ENCODE measurements at places on chromosomes 12 and 14.

DNA sequence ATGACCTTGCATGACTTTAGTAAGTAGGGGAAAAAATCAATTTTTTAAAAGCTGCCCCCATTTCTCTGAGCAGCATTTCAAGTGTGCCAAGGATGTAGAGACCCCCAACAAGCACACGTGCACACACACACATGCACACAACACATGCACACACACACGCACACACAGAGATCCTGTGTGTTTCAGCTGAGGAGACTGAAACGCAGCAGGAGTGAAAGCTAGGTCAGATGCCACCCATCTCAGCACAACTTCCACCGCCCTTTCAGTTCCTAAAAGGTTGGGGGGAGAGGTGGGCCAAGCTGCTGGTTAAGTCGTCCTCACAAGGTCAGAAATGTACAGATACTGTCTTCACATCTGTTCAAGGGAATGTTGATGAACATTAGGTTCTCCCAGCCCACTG lies 13.9 kb downstream of the MYL2 start:
- DNase-seq: no peak

DNA sequence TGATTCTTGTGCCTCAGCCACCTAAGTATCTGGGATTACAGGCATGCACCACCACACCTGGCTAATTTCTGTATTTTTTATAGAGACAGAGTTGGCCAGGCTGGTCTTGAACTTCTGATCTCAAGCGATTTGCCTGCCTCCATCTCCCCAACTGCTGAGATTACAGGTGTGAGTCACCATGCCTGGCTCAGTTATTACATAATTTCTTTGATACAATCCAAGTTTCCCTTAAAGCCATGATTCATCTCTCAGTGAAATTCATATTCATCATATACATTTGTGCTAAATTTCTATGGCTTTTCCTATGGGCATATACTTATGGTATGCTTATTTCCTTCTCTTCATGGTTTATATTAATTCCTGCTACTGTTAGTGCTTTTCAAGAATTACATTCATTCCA lies 29.1 kb upstream of the PZP start:
- DNase-seq: no peak

GRCh38 chr14:50955373-50956043 lies 11.2 kb upstream of the PYGL start:
- no peak for DNase-seq

- DNase-seq: no peak
Observed at GRCh38 chr12:29882846-29883245, 99.1 kb upstream of the TMTC1 start.

DNA sequence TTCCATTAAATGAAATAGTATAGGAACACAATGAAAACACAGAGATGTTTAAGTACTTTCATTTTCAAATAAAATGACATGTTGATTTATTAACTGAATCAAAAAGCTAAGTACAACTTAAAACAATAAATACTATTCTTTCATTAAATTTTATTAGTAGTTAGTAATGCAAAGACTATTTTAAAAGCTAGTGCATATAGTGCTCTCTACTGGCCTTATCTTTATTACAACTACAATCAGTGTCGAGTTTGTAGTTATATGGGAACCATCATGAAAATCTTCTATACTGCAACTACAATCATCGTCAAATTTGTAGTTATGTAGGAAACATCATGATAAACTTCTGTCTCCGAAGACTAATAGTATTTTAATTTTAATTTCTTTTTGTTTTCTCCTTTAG lies 8.9 kb upstream of the LIN7A start:
- no peak for DNase-seq

DNA sequence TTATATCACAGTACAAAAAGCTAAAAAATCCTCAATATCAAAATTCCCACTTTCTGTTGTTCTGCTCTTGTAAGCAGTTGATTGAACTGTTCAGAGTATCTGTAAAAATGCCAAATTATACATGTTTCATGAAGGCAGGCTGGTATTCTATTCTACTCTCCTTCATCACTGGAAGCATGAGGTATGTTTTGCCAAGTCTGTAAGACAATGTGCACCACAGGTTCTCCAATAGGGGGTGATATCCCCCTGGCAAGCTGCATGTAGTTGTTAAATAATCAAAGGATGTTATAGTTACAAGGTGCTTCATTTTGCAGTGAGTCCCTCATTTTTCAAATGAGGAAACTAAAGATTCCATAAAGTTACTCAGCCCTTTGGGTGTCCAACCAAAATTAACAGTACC lies 15.1 kb upstream of the NEK9 start:
- no peak for DNase-seq

DNA sequence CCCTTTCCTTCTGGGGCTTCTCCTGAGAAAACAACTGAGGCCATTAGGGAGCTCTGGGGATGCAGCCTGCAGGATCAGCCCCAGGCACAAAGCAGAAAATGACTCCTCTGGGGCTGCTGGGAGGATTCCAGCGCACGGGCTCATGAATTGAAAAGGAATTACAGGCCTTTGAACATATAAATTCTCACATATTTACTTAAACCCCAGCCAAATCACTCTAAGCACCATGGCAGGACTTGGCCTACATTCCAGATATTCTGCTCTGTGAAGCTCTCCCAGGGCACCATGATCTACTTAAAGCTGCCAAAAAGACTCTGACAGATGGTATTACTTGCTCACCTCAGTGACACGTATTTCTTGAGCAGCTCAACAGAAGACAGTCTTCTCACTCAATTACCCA lies 87.2 kb downstream of the ZFC3H1 start:
- no peak for DNase-seq

DNA sequence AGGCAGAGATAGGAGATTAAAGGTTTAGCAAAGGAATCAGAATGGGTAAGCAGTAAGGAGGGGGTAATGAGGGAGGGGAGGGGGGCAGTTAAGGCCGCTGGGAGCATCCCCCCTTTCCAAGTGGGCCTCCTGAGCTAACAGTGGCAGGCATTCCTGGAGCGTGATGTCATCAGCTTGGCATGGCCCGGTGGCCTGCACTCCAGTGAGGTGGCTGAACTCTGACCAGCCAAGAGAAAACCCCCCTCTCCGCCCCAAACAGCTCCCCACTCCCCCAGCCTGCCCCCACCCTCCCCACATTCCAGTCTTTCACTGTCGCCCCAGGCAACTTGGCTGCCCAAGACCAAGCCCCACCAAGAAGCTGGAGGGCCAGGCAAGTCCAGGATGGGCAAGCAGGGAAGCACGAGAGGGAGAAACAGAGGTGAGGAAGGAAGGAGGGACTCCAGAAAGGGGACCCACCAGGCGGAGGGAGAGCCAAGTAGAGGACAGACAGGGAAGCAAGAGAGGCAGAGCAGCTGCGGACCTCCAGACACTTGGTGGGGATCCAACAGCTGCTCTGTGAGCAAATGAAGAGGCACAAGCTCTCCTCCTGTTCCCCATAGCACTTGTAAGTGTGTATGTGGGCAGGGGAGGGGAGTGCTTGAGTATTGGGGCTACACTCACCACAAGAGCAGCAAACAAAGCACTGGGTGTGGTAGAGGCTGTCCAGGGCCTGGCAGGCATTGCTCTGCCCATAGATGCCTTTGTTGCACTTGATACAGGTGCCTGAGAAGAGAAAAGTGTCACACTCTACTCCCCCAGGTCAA lies 4.5 kb downstream of the AJUBA start:
- DNase-seq: peak; percentile 75

DNA sequence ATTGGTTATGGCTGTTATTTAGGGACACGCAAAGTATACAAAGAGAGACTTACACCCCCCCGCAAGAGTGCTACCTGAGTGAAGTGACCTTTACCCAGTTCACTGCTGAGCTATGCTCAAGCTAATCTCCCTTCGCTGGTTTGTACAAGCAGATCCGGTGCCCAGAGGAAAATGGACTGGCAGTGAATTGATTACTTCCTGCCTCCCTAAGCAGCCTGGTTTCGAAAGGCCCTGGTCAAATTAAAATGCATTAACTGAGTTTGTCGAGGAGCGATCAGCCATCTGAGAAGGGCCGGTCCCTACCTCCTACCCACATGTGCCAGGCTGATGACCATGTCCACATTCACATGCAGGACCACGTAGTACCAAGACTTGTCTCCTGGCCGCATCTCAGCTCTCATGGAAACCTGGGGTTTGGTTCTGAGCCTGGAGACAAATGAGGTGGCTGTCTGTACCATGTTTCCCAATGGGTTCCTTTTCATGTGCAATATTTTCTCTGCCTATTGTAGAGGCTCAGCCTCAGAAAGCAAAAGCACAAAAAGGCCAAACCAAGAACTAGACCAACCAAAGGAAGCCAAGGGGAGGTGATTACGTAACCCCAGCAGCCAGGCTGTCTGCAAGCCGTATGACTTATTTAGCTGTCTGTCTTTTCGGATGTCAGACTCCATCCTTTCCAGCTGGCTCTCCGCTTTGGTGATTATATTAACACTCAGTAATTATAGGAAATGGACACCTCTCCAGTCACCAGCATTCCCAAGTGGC lies 284.7 kb upstream of the PWP1 start:
- DNase-seq: no peak

DNA sequence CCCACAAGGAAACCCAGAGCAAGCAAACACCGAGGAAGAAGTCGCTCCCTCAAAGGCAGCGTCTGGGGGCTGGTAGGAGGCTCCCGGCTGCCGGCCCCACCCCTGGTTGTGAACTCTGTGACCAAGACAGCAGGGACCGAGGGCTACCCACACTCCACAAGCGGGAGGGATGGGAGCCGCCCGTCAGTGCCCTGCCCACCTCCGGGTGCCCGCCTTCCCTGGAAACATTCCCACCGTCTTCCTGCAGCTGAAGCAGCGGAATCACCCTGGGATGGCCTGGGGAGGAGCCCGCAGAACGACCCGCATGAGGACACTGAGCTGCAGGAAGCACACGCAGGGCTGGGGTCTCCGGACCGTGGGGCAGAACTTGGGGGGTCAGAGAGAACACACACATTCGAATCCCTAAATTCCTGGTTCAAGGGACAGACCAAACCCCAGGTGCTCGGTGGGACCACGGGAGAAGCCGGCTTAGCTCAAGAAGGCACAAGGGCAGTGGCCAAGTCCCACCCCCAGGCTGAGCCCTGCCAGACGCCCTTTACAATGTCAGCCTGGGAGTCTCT lies 33.5 kb upstream of the C14orf180 start:
- DNase-seq: no peak

DNA sequence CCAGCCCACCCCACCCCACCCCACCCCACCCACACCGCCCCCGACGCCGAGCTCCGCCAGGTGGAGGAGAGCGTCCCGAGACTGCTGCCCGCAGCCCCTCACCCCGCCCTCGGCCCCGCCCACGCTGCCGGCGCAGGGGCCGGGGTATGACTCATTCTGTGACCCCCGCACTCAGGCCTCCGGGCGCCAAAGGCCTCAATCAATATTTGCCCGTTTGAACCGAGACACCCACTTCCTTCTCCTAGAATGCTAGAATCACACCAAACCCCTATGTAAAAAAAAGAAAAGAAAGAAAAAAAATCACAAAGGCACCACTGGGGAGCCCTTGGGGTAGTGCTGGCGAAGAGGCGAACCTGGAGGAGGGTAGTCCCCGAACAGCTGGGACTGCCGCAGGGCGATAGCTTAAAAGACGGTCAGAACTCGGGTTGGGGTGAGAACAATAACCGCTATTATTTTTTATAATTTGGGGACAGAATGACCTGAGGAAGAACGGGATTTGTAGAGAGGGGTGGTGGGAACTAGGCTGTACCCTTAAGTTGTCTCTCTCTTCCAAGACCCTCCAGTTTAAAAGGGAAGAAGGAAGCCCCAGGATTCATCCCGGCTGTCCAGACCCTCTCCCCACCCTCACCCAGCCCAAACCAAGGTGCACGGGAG lies 894 bp downstream of the KRT8 start:
- peak; percentile 59 for DNase-seq

DNA sequence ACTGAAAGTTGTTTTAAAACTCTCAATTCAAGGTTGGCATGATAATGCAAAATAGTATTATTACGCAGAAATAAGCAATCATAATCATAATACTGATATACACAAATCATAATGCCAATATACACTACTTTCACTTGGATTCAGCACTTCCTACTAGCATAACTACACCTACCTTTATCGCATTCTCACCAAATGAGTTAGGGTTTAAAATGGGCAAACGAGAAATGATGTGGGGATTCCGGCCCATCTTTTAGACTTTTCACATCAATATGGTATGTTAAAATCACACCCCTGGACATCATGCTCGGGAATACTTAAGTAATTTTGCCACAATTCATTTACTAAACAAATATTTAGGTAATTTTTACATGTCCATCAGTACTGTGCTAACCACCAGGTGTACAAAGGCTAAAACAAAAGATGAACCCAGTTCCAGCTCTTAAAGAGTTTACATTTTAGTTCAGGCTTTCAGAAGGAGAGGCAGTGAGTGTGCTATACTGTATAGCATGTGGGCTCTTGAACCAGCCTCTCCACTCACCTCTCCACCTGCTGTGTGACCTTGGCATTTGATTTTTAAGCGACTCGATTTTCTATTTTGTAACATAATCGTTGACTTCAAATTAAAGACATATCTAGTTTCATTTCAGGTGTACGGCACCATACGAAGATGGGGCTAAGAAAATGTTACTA lies 1.1 kb upstream of the USP15 start:
- no peak for DNase-seq

DNA sequence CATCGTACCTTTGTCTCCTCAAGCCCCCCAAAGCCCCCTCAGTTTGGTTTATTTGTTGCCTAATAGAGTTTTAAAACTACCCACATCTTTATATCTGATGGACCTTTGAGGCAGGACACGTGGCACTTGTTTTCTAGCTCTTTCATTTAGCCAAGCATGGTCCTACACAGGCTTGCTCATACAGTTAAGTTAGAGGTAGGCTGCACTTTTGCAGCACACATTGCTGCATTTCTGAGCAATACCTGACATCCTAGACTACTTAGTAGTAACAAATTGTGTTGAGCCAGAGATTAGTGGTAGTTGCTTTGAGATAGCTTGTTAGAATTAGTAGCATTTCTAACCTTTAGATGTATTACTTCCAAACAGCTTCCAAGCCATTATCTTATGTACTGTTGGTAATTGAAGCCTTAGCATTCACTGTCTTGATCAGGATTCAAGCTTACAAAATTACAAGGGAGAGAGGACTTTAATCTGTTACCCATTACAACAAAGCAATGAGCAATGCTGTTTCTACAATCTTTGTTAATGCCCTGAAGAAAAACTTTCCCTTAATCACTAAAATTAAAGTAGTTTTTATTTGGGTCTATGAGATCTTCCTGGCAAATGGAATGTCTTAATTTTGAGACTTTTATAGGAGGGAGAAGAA lies 96.6 kb downstream of the WNK1 start:
- no peak for DNase-seq

- DNase-seq: no peak
Observed at GRCh38 chr14:104101651-104102281, 16.3 kb downstream of the ASPG start.

DNA sequence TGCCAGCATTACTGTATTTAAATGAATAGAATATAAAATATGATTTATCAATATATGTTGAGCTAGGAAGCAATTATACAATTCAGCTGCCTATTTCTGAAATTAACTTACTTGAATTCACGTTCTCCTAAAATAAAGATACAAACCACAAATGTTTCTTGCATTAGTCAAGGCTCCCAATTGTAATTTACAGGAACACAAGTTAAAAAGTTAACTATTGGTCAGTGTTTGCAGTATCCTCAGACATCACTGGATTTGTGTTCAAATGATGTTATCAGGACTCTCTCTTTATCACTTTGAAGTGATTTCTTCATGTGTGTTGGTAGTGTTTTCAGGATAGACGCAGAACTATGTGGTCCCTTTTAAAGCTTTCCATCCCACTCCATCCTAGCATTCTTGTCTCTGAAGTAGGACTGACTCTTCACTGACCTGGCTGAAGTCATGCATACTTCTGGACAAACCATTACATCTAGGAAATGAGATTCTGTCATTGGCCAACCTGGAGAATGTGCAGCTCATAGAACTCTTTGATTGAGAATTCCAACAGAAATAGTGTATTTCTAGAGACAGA lies 156.1 kb downstream of the KICS2 start:
- no peak for DNase-seq

Data from right forelimb (tissue), 1 donor.